T-helper 17 cell (primary cell): ENCODE measurements at places on chromosomes 3 and 15.

DNA sequence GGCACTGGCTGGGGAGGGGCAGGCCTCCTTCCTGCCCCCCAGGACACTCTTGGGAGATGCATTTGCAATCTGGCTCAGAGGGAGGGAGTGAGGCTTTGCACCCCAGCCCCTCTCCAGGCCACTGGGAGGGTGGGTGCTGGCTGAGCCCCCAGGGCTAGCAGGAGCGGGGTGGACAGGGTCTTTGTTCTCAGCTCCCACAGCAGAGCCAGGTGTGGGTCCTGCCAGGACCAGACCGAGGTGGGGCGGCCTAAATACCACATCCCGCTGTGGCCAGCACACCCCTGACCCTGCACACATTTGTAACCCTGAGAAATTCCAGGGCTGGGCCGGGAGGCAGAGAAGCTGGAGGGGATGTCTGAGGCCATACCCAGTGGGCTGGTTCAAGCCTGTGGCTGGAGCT, 41.0 kb downstream of the STARD5 start:
- H3K4me1 ChIP-seq, result peaks cover 52% of the 10 kb centered on the region
- H3K36me3 ChIP-seq, result no peaks in the 10 kb centered on the region
- H3K27me3 ChIP-seq, result no peaks in the 10 kb centered on the region
- H3K27ac ChIP-seq, result no peak overlapping the region
- no peak for DNase-seq
- no peak overlapping the region for H3K4me3 ChIP-seq

- no peaks in the 10 kb centered on the region for H3K27me3 ChIP-seq
- H3K36me3 ChIP-seq, result no peaks in the 10 kb centered on the region
- H3K27ac ChIP-seq, result no peak overlapping the region
- no peaks in the 10 kb centered on the region for H3K4me1 ChIP-seq
- H3K4me3 ChIP-seq, result no peak overlapping the region
Observed at GRCh38 chr3:56061279-56061626, 407.0 kb downstream of the ERC2 start.

GRCh38 chr15:100192097-100193080, 149.4 kb downstream of the ADAMTS17 start:
- H3K4me3 ChIP-seq, result no peak overlapping the region
- no peaks in the 10 kb centered on the region for H3K36me3 ChIP-seq
- no peak for DNase-seq
- H3K4me1 ChIP-seq, result peaks cover 2% of the 10 kb centered on the region
- no peak overlapping the region for H3K27ac ChIP-seq

GRCh38 chr3:152615681-152616080, 219.2 kb upstream of the P2RY1 start:
- peaks cover 19% of the 10 kb centered on the region for H3K27me3 ChIP-seq
- H3K27ac ChIP-seq, result no peak overlapping the region
- H3K4me1 ChIP-seq, result peaks cover 2% of the 10 kb centered on the region
- DNase-seq, result no peak
- H3K36me3 ChIP-seq, result no peaks in the 10 kb centered on the region
- no peak overlapping the region for H3K4me3 ChIP-seq

DNA sequence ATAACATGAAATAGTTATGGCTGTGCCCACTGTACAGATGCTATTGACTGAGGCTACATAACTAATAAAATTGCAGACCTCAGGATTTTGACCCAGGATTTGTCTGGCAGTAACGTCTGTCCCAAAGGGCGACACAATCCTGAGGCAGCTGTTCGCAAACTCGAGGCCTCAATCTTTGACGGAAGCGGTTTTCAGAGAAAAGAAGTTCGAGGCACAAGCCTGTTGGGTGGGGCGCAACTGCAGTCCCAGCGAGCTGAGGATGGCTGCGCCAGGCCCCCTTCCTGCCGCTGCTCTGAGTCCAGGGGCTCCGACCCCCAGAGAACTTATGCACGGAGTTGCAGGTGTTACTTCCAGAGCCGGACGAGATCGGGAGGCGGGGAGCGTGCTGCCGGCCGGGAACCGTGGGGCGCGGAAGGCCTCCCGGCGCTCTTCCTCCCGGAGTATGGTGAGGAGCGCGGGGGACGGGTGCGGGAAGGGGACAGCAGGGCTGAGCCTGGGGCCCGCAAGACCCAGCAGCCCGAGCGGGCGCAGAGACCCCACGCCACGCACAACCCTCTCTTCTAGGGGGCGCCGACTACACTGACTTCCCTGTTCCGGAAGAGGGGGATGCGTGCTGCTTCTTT, at the start of gene PARP15:
TSS of gene PARP15 (plus strand) at position 242 of the 623 bp plus-strand sequence. CDS start at position 260, 18 bp downstream.
- H3K4me1 ChIP-seq, result peaks cover 30% of the 10 kb centered on the region
- DNase-seq, result no peak
- H3K4me3 ChIP-seq, result peak within 1 kb of the TSS; percentile 98
- H3K27ac ChIP-seq, result peak within 1 kb of the TSS; percentile 95
- no peaks in the 10 kb centered on the region for H3K27me3 ChIP-seq

DNA sequence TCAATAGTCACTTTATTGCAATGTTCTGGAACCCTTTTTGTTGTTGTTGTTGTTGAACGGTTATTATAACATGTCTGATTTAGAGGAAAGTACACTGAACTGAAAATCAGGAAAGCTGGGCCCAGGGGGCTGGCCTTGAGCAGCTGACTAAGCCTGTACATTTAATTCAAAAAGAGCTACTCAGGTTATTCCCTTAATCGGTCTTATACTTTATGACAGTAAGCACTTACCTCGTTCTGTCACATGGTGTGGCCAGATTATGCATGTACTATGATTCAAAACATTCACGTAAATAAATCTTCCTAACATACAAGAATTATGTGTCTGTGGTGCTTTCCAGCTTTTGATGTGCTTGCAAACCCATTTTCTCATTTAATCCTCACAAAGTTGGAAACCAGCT, 382.5 kb upstream of the TPRG1 start:
- H3K4me3 ChIP-seq, result no peak overlapping the region
- H3K4me1 ChIP-seq, result peaks cover 7% of the 10 kb centered on the region
- no peaks in the 10 kb centered on the region for H3K27me3 ChIP-seq
- H3K27ac ChIP-seq, result no peak overlapping the region

DNA sequence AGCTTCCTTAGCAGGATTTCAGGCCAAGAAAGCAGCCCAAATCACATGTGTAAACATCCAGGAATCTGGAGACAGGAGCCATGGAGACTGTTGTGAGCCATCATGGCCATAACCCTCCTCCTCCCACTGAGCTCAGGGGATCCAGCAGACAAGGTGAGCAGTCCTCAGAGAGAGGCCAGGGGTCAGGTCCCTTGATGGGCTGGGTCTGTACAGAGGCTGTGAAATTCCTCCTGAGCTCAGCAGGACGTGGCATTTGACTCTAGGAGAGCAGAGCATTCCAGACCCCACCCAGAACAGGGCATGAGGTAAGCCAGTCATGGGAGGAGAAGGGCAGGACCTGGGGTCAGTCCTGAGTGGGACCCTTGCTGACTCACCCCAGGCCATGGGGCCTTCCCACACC, 67.0 kb upstream of the ACAN start:
- H3K4me1 ChIP-seq, result no peaks in the 10 kb centered on the region
- H3K27me3 ChIP-seq, result peaks cover 58% of the 10 kb centered on the region
- H3K36me3 ChIP-seq, result no peaks in the 10 kb centered on the region
- no peak for DNase-seq
- no peak overlapping the region for H3K4me3 ChIP-seq
